ENCODE measurements at places on chromosomes 1 and 21. TPM values are rescaled to one million over a fixed set of nuclear protein-coding genes. Genes with fewer than 3 reads are reported as not detected.

- no peaks in the 10 kb centered on the region for H3K4me1 ChIP-seq
- H3K27me3 ChIP-seq = no peaks in the 10 kb centered on the region
- peak; percentile 53 for DNase-seq
- H3K36me3 ChIP-seq = no peaks in the 10 kb centered on the region
- no peak overlapping the region for H3K4me3 ChIP-seq
Observed at GRCh38 chr1:153352523-153352922, 3.9 kb upstream of the PGLYRP4 start.

DNA sequence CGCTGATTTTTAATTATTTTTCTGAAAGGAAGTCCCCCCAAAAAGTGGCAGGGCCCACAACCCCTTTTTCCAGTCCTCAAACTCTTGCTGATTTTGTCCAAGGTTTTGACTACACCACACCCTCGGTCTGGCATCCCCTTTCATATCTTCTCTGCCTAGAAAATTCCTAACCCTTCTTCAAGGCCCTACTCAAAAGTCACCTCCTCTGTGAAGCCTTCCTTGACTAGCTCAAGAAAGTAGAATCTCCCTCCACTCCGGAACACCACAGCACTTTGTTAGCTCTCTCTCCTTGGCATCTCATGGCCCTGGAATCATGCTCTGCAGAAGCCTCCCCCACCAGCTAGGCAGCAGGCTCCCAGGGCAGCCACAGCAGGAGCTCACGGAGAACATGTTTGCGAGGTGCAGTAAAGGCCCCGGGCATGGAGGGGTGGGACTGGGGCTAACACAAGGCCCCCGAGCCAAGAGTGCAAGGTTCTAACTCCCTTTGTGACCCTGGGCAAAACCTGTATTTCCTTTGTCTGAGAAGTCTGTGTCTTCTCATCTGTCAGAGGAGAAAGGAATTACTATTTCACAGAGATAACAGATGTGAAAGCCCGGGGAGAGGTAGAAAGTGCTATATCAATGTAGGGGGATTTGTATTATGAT is 17.7 kb upstream of the S100A7 start:
- H3K36me3 ChIP-seq = no peaks in the 10 kb centered on the region
- no peak for DNase-seq
- no peaks in the 10 kb centered on the region for H3K27me3 ChIP-seq

DNA sequence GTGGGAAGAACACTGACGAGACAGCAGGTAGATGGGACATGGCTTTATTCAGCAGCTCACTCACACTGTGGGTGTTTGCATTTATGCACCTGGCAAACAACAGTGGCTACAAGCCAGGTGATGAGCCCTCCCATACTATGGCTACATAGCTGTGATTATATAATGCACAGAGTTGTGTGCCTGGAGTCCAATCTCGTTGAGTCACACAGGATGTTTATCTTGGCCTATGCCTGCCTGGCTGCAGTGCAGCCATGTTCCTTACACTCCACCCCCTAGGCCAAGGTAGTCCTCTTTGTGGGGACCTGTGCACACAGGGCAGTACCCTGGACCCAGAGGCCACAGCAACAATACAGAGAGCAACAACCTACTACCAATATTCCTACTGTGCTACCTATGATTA is 1643.8 kb downstream of the MRPL39 start:
- H3K27me3 ChIP-seq = no peaks in the 10 kb centered on the region
- H3K4me3 ChIP-seq = no peak overlapping the region
- no peak overlapping the region for H3K27ac ChIP-seq
- no peak for DNase-seq
- no peaks in the 10 kb centered on the region for H3K36me3 ChIP-seq
- H3K4me1 ChIP-seq = no peaks in the 10 kb centered on the region

GRCh38 chr1:226370144-226370923 is 37.6 kb downstream of the PARP1 start:
- H3K36me3 ChIP-seq = peaks cover 35% of the 10 kb centered on the region
- no peaks in the 10 kb centered on the region for H3K27me3 ChIP-seq
- no peak overlapping the region for H3K4me3 ChIP-seq
- H3K27ac ChIP-seq = no peak overlapping the region
- H3K4me1 ChIP-seq = peaks cover 32% of the 10 kb centered on the region

The SLX9 gene
- 4.8 TPM for total RNA-seq

Data from thyroid gland (tissue), 4 donors.